Stimulated activated CD4-positive, alpha-beta T cell treated with anti-CD3 and anti-CD28 coated beads, Interleukin-1b, Interleukin-23, amount 100 ng/mL, for 1 hour (primary cell): ENCODE measurements at places on chromosomes 2 and 18.
A peak's percentile ranks its signal among the peaks of the same experiment; 100 is the strongest.

DNA sequence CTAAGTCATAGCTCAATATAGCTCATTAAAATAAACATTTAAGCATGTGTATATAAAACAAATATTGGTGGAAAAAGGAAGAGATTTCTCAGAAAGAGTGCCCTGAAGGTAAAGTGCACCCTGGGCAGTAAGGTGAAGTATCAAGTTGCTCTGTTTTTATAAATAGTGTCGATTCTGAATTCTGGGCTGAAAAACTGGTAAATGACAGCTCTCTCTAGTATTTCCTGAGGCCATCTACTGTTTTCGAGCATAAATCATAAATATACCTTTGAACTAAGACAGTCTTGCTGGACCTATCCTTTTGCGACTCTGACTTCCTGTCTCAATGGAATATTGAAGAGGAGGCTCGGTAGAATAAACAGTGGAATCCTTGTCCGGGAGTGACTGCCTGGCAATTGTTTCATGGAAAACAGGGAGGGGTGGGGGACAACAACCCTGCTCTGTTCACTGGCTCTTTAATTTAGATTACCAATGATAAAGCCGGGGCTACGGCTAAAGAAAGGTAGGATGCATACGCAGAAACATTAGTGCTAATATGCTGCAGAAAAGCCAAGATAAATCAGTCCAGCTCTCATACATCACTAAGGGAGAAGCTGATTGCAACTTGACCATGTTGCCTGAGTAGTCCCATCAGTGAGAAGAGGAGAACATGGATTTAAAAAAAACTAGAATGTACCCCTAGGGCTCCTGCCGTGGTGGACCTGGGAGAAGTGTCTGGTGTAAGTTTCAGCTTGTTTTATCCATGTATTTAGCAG, 124.1 kb downstream of the RAPGEF4 start:
- DNase-seq: no peak

- no peak for DNase-seq
Observed at GRCh38 chr2:195367809-195368208, 289.2 kb upstream of the SLC39A10 start.

DNA sequence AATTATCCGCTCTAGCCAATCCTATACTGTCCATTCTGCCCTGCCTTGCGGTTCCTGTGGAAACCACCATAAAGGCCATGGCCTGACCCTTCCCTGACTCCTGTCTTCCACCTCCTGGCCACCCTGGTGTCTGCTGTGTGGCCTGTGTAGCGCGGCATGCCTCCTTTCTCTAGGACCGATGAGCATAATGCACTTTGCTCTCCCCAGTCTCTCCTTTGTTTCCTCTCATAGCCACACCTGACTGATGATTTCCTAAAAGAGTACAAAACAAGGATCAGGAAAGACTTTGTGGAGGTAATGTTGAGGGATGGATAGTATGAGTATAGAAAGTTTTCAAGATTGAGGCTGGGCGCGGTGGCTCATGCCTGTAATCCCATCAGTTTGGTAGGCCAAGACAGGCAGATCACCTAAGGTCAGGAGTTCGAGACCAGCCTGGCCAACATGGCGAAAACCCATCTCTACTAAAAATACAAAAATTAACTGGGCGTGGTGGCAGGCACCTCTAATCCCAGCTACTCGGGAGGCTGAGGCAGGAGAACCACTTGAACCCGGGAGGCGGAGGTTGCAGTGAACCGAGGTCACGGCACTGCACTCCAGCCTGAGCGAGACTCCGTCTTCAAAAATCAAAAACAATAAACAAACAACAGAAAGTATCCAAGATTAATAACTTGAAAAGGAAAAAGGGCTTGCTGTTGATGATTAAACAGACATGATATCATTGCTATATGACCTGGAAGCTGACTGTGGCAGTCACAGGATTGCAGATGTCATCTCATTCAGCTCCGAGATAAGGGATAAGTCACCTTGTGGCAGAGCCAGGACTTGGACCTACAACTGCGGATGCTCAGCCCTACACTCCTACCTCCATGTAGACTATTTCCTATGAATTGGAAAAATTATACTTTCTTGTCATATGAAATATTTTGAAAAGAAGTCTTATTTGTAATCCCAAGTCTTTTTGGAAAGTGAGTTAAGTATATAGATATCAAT, 16.6 kb downstream of the SOWAHC start:
- DNase-seq: no peak

DNA sequence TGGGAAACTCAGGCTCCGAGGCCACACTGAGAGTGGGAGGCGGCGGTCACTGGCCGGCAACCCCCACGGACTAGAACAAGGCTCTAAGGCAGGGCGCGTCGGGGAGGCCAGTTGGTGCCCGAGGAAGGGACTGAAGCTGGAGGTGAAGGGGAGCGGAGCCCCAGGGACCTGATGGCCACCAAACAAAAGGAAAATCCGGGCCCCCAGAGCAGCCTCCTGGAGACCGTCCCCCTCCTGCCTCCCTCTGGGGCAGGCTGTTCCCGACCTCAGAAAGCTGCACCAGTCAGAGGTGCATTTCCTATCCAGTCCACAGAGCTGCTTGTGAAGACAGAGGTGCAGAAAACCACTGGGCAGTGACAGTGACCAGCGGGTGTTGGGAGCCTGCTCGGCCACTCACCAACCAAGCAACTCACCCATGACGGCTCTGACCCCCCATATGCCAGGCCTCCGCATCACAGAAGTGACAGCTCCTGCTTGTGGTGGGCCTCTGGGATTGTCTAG, 172.7 kb downstream of the TWIST2 start:
- no peak for DNase-seq

GRCh38 chr2:71306762-71307161, 24.8 kb upstream of the ZNF638 start:
- no peak for DNase-seq

GRCh38 chr2:15076668-15077067, 444.2 kb downstream of the LRATD1 start:
- no peak for DNase-seq

DNA sequence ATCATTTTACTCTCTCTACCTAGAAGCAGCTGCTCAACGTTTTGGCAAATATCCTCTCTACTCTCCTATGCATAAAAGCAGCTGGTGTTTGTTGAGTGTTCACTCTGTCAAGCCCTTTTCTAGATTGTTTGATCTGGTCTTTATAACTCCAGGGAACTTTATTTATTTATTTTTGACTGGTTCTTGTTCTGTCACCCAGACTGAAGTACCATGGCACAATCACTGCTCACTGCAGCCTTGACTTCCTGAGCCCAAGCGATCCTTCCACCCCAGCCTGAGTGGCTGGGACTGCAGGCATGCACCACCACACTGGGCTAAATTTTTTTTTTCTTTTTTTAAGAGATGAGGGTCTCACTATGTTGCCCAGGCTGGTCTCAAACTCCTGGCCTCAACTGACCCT, 12.7 kb downstream of the CATIP start:
- no peak for DNase-seq

DNA sequence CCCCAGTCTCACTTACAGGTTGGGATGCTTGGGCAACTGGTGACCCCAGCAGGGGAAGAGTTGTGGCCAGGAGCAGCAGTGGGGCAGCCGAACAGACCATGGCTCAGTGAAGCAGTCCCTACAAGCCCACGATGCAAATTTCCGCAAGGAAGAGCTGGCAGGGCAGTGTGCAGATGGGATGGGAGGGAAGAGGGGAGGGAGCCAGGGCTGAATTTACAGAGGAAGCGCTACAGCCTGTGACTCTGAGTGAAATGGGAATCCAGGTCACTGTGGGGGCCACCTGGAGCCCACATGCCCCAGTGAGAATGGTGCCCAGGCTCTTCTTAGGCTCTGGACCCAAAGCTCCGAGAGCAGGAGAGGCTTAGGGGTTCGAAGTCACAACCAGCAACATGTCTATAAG, 27.0 kb upstream of the SELENOI start:
- DNase-seq: no peak

GRCh38 chr2:96024336-96025193, 10.2 kb downstream of the GPAT2 start:
- no peak for DNase-seq

GRCh38 chr2:118319271-118319684, 231.0 kb downstream of the INSIG2 start:
- no peak for DNase-seq

GRCh38 chr2:96950381-96951124, 35.8 kb downstream of the FAM178B start:
- DNase-seq: no peak

DNA sequence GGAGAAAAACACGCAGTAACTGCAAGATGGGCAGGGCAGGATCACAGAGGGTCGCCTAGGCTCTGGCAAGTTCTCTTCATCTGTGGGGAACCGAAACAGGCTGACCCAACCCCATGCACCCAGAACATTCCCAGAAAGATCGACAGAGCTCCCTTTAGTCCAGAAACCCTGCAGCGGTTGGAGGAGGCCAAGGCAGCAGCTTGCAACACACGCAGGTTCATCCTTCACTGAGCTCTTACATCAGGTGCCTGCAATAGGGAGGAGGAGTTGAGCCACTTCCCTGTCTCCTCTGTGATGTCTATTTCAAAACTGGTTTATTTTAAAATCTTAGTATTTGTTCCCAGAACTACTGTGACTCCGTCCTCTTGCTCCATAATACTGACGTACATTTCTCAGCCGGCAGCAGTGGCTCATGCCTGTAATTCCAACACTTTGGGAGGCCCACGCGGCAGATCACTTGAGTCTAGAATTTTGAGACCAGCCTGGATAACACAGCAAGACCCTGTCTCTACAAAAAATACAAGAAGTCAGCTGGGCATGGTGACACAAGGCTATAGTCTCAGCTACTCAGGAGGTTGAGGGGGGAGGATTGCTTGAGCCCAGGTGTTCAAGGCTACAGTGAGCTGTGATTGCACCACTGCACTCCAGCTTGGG, 11.5 kb upstream of the SLC11A1 start:
- no peak for DNase-seq

DNA sequence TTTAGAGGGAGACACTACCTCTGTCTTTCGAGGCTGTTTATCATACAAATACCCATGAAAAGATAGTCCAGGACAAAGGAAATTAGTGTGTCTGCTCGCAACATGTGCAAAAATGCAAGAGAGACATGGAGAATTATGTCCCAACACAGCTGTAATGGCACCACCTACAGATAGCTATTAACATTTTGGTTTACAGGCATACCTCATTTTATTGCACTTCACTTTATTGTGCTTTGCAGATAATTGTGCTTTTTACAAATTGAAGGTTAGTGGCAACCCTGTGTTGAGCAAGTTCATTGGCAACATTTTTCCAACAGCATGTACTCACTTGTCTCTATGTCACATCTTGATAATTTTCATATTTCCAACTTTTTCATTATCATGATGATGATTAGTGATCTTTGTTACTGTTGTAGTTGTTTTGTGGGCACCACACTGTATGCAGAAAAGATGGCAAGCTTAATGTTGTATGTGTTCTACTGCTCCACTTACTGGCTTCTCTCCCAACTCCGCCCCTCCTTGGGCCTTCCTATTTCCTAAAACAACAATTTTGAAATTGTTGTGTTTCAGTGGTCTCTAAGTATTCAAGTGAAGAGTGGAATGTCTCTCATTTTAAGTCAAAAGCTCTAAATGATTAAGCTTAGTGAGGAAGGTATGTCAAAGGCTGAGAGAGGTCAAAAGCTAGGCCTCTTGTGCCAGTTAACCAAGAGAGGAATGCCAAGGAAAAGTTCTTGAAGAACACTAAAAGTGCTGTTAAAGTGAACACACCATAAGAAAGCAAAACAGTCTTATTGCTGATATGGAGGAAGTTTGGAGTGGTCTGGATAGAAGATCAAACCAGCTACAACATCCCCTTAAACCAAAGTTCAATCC, 52.0 kb downstream of the ANKRD12 start:
- DNase-seq: no peak

DNA sequence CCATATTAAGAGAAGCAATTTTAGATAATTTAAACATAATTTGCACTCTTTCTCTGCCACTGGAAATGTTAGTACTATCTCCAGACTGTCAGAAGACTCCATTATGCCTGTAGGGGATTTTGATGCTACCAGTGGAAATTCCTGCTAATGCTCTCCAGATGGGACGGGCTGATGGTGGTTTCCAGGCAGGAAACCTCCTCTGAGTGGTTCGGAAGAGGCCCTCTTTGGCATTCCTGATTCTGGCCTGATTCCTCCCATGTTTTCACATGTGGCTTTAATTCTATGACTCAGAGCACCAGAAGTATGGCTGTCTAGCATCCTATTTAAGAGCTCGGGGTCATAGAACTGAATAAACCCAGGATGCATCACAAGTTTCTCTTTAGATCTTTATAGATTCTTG, 70.9 kb upstream of the ST6GAL2 start:
- DNase-seq: no peak

DNA sequence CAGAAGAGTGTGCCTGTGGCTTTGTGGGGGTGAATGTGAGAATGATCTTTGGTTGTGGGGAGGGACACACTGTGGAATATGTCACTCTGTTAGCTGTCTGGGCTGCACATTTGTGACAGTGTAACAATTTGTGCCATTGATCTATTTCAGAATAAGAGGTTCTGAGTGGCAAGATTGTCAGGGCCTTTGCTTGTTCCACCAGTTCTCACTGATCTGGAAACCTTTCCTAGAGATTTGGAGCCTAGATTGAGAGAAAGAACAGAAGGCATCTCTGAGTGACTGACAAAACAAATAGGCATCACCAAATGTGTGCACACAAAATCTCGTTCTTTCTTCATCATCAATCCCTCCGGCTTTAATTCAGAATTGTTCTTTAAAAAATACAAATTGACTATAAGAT, 153.6 kb downstream of the KLHL29 start:
- no peak for DNase-seq

- DNase-seq: no peak
Observed at GRCh38 chr18:28075501-28075900, 101.4 kb downstream of the CDH2 start.

DNA sequence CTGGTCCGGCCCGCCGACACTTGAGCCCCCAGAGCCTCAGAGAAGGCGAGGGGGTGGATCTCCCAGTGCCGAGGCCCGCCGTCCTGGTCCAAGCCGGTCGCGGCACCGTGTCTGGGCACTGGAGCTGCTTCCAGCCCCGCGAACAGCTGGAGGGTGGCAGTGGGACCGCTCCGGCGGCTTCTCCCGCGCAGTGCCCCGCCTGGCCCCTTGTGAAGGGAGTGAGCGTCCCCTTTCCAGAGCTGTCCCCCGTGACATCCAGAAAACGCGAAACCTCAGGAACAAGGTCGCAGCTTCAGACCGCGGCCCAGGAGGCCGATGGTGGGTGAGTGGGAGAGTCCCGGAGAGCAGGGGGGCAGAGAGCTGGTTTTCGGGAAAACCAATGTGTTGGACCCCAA, 579 bp upstream of the EMX1 start:
- no peak for DNase-seq

- DNase-seq: no peak
Observed at GRCh38 chr2:39712953-39713352, 47.2 kb downstream of the TMEM178A start.

GRCh38 chr2:37357530-37357929, 13.1 kb downstream of the QPCT start:
- no peak for DNase-seq

- no peak for DNase-seq
Observed at GRCh38 chr2:81283081-81283480, 978.5 kb upstream of the LRRTM1 start.

- DNase-seq: peak; percentile 14
Observed at GRCh38 chr18:67217551-67218166, 298.9 kb downstream of the DSEL start.

- DNase-seq: no peak
Observed at GRCh38 chr2:229417916-229418315, 146.8 kb upstream of the PID1 start.

- DNase-seq: no peak
Observed at GRCh38 chr2:28776471-28776870, 24.8 kb downstream of the PPP1CB start.

- DNase-seq: no peak
Observed at GRCh38 chr2:20231159-20231558, 6.2 kb upstream of the SDC1 start.
